ENCODE measurements at places on chromosomes 6 and 20.

DNA sequence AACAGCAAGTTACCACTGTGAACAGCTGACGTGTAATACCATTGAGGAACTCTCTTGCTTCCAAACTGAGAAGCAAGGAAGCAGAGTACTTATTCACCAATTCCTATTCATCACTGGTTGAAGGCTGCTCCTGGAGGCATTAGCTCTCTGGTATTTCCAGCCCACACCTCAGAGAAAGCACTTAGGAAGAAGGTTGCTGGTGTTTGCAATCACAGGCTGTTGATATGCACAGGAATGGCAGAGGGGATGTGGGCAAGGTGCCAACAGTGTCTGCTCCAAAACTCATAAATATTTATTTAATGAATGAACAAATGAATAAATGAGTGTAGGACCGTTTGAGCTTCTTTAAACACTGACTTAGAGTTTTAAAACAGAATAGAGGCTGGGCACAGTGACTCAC is 6.9 kb upstream of the RRBP1 start:
- no peak for DNase-seq

DNA sequence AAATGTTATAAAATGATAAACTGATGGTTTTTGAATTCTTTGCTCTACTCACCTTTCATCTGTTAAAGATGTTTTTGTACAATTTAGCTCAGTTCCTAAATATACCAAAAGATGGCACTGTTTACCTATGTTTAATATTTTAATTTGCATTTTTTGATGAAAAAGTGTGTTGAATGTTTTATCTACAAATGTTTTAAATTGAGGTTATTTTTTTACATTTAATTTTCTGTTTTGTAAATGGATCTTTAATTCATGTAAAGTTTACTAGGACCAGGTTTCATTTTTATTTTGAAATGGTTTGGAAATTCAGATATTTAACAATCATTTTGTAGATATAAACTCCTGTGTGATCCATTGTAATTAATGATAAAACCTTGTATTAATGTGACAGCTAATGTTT is 30.0 kb downstream of the CDKAL1 start:
- DNase-seq = peak; percentile 58

DNA sequence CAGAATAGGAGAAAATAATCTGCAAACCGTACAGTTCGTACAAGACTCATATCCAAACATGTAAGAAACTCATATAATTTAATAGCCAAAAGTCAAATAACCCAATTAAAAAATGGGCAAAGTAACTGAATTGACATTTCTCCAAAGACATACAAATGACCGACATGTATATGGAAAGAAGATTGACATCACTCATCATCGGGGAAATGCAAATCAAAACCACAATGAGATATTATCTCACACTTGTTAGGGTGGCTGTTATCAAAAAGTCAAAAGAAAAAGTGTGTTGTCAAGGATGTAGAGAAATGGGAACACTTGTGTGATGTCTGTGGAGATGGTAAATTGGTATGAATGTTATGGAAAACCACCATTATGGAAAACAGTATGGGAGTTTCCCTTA is 70.5 kb upstream of the STXBP5 start:
- DNase-seq = no peak

DNA sequence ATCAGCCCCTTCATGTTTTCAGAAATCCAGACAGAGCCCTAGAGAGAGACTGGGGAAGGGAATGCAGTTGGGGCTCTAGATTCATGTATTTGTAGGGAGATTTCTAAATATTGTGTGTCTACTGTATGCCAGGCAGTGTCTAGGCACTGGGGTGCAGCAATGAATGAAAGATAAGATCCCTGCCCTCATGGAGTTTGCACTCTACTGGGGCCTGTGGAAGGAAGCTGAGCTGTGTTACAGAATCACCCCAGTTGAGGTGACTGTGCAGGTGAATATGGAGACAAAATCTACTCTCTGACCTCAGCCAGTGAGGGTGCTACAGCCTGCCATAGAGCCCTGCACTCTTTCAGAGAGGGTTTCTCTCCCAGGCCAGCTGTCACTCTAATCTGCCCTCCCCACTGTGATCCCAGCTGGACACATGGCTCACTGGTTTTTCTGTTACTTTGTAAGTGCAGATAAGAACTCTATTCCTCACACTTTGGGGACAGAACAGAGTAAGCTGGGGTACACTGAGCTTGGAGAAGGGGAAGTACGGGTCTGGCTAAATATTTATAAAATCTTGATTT is 69.2 kb upstream of the E2F3 start:
- no peak for DNase-seq

GRCh38 chr6:90080876-90081481 is 186.7 kb downstream of the GJA10 start:
- no peak for DNase-seq

DNA sequence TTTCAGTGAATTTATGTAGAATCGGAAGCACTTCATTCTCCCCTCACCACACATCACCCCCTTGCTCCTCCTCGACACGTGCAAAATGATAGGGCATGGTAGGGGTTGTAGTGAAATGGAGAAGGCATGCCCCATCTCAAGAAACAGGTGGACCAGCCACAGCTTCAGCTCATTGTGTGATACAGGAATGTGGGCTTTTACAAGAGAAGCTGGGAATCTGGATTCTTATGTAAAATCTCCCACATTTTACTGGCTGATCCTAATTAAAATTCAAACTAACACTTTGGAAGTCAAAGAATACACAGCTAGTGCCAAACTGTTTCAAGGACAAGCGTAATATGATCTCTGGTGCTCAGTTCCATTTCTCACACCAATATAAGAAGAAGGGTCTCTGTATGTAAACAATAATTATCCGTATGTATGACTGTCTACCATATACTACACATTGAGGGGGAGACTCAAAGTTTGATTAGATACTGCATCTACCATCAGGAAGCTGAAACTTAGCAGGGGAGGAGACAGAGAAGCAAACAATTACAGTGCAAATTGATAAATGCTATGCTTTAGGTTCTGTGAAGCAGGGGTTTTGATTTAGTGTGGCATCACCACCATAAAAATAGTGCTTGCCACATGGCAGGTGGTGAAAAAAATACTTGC is 24.3 kb upstream of the KIAA0408 start:
- DNase-seq = no peak

GRCh38 chr20:32230707-32231106 is 23.0 kb downstream of the POFUT1 start:
- DNase-seq = no peak

DNA sequence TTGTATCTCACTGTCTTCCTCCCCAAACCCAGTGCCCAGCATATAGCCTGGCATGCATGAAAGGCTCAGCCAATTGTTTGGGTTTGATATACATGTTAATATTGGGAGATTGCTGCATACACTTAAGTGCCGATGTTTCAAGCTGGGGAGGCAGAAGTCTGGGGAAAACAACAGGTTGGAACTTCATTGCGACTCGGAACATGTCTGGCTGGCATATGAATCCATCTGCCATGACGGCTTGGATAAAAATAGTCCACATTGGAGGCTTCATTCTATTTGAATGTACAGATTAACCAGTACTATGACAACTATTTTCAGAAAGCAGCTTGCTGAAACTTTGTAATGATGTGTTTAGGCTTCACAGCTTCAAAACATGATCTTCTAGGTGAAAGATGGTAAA is 261.0 kb downstream of the CDH26 start:
- no peak for DNase-seq

GRCh38 chr6:53481323-53481722 is 63.6 kb downstream of the GCLC start:
- DNase-seq = no peak

- no peak for DNase-seq
Measured at GRCh38 chr6:49333345-49334125, 129.5 kb downstream of the MMUT start.

DNA sequence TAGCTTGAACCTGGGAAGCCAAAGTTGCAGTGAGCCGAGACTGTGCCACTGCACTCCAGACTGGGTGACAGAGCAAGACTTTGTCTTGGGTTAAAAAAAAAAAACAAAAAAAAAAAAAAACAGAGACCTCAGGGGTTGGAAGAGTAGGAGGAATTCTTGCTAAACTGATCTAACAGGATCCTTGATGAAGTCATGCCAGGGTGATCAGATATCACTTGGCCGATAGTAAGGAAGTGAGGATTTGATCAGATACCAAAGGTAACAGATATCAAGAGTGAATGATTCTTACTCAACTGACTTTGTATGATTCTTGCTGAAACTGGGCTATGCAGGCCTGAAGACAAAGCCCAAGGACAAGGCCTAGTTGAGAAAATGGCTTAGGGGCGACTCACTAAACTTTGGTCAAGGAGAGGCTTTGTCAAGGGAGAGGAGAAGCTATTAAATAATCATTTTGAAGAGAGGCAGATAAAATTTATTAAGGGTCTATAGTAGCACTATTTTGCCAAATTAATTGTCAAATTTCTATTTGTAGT is 624.7 kb downstream of the UTRN start:
- DNase-seq = no peak

DNA sequence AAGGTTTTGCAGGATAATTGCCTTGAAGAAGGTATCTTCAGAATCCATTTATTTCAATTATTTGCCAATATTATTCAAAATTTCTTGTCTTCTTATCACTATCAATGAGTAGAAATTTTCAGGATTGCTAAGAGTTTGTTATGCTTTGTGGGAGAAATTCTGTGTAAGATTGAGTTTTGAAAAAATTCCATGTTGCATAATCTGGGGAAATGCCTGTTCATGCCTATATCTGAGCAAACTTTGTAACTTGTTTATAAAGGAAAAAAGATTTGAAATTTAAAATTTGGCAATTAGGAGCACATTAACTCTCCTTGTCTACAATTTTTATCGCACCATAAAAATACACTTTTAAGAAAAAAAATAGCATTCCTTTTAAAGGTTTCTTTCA is 39.8 kb upstream of the EDN1 start:
- no peak for DNase-seq

- no peak for DNase-seq
Measured at GRCh38 chr20:43765916-43766315, 39.1 kb upstream of the GTSF1L start.

DNA sequence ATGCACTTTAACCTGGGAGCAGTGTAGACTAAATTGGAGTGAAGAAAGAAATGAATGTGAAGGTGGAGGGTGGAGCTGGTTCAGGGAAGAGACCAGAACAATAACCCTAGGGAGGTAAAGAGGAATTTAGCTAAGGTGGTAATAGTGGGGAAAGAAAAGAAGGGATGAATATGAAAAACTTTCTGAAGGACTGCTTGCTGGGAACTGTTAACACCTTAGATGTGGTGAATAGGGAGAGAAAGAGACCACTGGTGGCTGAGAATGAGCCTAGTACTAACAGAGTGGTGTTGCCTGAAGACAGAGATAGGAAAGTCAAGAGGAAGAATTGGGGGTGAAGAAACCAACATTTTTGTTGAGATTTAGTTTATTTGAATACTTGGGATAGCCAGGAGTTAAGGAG is 78.4 kb upstream of the HS3ST5 start:
- DNase-seq = no peak

DNA sequence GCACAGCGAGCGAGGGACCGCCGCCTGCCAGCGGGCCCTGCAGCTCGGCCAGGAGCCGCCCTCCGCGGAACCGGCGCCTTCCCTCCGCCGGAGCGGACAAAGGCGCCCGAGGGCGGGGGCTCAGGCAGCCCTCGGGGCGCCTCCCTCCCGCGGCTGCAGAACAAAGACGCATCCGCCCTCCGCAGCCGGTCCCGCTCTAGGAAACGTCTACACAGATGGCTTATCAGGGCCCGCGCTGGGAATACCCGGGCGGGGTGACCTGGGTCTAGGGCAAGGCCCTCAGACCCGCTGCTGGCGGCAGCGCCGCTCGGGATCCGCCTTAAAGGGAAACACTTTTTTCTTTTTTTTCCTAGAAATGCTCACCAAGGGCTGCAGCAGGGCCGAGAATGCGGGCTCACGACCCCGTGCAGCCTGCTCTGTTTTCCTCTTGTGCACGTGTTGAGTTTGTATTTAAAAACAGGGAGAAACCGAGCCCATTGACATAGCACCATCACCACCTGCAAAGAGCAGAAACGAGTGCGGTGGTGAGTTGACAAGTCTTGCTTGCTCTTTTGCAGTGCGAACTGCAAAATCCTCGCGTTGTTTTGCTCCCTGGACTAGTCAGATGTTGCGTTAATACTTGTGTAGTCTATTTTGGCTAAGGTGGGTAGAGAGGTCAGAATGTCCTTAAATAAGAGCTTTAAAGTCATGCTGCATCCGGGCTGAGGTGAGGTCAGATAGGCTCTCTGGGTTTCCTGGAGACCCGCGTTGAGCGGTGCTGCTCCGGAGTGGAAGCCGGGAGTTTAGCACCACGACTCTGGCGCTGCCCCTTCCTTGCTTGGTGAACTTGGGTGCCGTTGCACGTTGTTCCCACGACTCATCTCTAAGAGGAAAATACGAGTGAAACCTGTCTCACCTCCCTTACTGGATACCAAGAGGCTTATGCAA is 1.1 kb upstream of the RPS6KA2 start:
- DNase-seq = peak; percentile 22

Data from AML-193 (cell line).